Activated CD8-positive, alpha-beta T cell treated with anti-CD3 and anti-CD28 coated beads for 36 hours (primary cell): ENCODE measurements at places on chromosomes 3 and 15. TPM values are rescaled to one million over a fixed set of nuclear protein-coding genes. Genes with fewer than 3 reads are reported as not detected.

- no peaks in the 10 kb centered on the region for H3K27me3 ChIP-seq
- H3K4me1 ChIP-seq = peaks cover 18% of the 10 kb centered on the region
- no peak for DNase-seq
- no peak overlapping the region for H3K4me3 ChIP-seq
These were observed 136.5 kb downstream of the PDE8A start for GRCh38 chr15:85118173-85118572.

DNA sequence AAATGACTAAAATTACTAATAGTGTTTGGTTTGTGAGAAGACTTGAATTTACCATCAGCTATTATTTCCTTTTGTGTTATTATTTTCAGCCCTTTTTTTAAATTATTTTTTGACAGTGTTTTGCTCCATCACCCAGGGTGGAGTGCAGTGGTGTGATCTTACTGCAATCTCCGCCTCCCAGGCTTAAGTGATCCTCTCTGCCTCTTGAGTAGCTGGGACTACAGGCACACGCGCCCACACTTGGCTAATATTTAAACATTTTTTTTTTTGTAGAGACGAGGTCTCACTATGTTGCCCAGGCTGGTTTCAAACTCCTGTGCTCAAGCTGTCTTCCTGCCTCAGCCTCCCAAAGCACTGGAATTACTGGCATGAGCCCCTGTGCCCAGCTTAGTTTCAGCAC lies 31.7 kb upstream of the UTS2B start:
- peaks cover 5% of the 10 kb centered on the region for H3K4me1 ChIP-seq
- H3K27ac ChIP-seq = no peak overlapping the region
- H3K27me3 ChIP-seq = no peaks in the 10 kb centered on the region

DNA sequence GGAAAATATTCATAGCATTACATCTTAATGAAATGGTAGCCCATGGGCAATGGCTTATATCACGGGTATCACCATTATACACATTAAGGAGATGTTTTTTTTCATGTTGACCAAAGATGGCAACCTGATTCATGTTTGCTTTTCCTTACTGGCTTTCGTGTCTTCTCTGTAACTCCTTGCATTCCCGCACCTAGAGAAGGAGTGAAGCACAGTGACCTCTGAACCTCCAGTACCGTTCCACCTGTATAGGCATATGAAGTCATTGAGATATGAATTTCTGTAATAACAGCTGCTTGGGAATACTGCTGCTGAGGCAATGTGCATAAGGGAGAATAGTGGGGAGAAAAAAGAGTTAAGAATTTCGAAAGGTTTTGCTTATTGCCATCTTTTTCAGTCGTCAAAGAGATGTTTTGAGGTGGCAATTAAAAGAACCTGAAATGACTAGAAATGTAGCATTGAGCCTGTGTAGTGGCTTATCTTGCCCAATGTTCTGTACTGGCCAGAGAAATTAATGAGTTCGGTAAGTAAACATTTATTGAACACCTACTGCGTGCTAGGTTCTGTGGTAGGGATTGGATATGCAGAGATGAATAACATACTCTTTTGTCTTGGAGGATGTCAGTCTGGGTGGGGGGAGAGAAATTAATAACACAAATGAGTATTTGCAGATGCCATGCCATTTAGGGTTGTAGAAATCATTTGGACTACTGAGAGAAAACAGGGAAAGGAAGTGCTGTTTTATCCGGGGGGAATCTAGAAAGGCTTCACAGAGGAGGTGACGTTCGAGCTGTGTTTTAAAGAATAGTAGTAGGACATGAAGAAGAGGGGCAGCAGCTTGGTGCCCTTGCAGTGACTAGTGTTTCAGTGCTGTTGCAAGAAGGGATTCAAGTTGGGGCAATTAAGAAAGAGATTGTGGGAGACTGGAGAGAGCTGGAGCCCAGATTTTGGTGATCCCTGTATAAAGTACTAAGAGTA lies 2.5 kb downstream of the FEM1B start:
- H3K4me1 ChIP-seq = peaks cover 45% of the 10 kb centered on the region
- H3K27ac ChIP-seq = peak overlapping the region; percentile 89
- H3K27me3 ChIP-seq = no peaks in the 10 kb centered on the region
- no peak for DNase-seq
- peaks cover 32% of the 10 kb centered on the region for H3K36me3 ChIP-seq

GRCh38 chr3:184730924-184731323 lies 19.1 kb upstream of the MAGEF1 start:
- peaks cover 14% of the 10 kb centered on the region for H3K27me3 ChIP-seq
- no peaks in the 10 kb centered on the region for H3K4me1 ChIP-seq
- no peaks in the 10 kb centered on the region for H3K36me3 ChIP-seq
- H3K27ac ChIP-seq = no peak overlapping the region
- no peak overlapping the region for H3K4me3 ChIP-seq
- DNase-seq = no peak

DNA sequence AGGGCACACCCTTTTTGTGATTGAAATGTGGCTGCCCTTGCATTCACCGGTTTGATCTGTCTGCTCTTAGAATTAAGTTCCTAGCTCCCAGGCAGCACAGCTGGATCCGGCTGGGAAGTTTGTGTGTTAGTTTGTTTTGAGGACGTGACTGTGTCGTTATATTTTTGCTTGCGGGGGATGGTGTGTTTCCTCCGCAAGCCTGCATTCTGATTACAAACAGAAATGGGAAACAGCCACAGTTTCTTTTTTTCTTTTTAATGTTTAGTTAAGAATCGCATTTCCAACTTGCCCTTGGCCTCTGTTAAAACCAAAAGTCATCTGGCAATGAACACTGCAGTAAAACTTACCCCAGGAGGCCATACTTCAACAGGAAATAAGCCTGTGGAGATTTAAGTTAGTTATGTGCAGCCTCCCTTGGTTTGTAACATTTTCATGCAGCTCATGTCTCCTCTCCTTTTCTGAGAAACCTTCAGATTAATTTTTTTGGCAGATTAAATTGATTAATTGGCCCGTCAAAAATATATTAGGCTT lies 888 bp downstream of the TMOD3 start:
- H3K27ac ChIP-seq = peak overlapping the region; percentile 91
- H3K4me1 ChIP-seq = peaks cover 39% of the 10 kb centered on the region
- DNase-seq = no peak
- H3K4me3 ChIP-seq = peak overlapping the region; percentile 94
- no peaks in the 10 kb centered on the region for H3K27me3 ChIP-seq
- H3K36me3 ChIP-seq = peaks cover 5% of the 10 kb centered on the region

- no peak overlapping the region for H3K27ac ChIP-seq
- H3K4me1 ChIP-seq = no peaks in the 10 kb centered on the region
- H3K36me3 ChIP-seq = no peaks in the 10 kb centered on the region
These were observed 88.2 kb downstream of the ARNT2 start for GRCh38 chr15:80492409-80492808.

DNA sequence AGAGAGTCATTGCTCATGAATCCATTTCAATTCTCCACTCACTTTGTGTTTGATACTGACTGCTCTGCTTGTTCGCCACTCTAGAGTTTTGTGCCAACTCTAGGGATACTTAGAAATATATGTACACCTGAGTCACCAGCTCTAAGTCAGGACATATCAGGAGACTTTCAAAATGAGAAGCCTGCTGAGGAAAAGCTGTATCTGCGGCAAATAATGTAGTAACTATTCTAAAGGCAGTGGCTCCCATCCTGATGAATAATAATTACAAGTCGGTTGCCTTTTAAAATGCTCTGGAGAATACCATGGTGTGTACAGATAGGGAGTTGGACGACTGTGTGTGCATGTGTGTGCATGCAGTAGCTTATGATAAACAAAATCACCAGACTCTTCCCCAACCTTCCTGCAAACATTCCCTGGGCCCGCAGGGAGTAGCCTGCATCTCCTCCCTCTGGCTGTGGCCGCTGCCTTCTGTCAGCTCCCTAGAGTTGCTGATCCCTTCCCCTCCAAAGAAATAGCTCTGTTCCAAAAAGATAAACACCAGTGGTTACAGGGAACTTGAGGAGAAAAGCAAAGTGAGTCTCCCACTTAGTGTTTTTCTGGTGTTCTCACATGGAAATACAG lies 346.3 kb upstream of the UMPS start:
- H3K36me3 ChIP-seq = no peaks in the 10 kb centered on the region
- H3K4me3 ChIP-seq = no peak overlapping the region
- DNase-seq = no peak
- peaks cover 5% of the 10 kb centered on the region for H3K27me3 ChIP-seq
- no peak overlapping the region for H3K27ac ChIP-seq
- no peaks in the 10 kb centered on the region for H3K4me1 ChIP-seq

- peaks cover 3% of the 10 kb centered on the region for H3K4me1 ChIP-seq
- DNase-seq = no peak
These were observed 22.4 kb upstream of the SEMA4B start for GRCh38 chr15:90178468-90179435.

GRCh38 chr3:39106851-39107387 lies 508 bp downstream of the GORASP1 start:
- H3K27me3 ChIP-seq = no peaks in the 10 kb centered on the region
- peaks cover 40% of the 10 kb centered on the region for H3K4me1 ChIP-seq
- H3K36me3 ChIP-seq = no peaks in the 10 kb centered on the region
- H3K4me3 ChIP-seq = peak overlapping the region; percentile 78
- peak overlapping the region; percentile 0 for H3K27ac ChIP-seq
- peak; percentile 27 for DNase-seq

The KBTBD13 gene
- total RNA-seq = not detected

DNA sequence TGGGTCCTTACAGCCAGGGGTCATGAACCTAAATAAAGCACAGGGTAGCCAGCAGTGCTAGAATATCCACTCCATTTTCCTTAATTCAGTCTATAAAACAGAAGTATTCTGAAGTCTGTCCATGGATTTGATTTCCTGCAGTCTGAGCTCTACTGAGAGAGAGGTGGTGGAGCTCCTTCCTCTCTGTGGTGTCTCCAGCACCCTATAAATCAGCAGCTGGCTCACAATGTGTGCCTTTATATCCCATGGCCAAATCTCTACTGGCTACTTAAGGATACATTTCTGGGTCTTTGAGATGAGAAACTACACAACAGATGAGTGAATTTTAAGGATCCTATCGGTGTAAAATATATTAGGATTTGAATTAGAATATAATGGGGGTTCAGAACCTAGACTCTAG lies 339.9 kb upstream of the RBMS3 start:
- no peaks in the 10 kb centered on the region for H3K36me3 ChIP-seq
- H3K27me3 ChIP-seq = peaks cover 5% of the 10 kb centered on the region
- H3K27ac ChIP-seq = no peak overlapping the region
- no peak overlapping the region for H3K4me3 ChIP-seq
- peaks cover 15% of the 10 kb centered on the region for H3K4me1 ChIP-seq

- no peak overlapping the region for H3K4me3 ChIP-seq
- H3K36me3 ChIP-seq = no peaks in the 10 kb centered on the region
- no peaks in the 10 kb centered on the region for H3K27me3 ChIP-seq
- H3K4me1 ChIP-seq = no peaks in the 10 kb centered on the region
- no peak for DNase-seq
These were observed 59.8 kb downstream of the ZNF860 start for GRCh38 chr3:32041316-32041715.

GRCh38 chr3:43531835-43532234 lies 90.0 kb downstream of the ANO10 start:
- H3K4me1 ChIP-seq = peaks cover 3% of the 10 kb centered on the region
- no peak overlapping the region for H3K27ac ChIP-seq
- peaks cover 7% of the 10 kb centered on the region for H3K36me3 ChIP-seq

DNA sequence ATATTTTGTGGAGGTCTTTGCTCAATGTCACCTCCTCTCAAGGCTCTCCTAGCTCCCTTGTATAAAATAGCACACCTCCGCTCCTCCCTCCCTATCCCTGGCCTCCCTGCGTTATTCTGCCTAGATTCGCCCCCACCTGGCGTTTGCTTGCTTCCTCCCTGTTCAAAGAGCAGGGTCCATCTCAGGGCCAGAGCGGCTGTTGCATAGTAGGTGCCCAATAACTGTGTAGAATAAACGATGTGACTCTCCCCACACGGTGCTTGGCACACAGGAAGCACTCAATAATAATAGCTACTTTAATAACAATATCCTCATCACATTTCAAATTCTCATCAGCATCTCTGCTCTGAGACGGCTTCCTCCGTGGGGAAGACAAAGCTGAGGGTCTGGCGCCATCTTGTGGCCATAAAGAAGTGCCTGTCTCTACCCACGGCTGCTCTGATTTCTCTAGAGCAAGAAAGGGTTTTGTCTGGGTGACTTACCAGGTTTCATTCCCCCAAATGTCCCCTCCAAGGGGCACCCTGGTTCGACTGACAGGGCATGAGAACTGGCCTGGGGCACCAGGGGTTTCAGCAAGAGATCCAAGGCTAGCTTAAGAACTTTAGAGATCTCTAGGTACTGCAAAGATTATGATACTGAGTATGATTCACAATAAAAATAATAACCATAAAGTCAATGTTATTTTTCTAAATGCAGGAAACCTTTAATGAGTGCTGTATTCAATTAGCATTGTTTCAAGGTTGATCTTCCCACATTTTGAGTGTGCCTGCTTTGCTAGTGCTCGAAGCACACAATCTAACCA lies 16.1 kb downstream of the CD276 start:
- no peaks in the 10 kb centered on the region for H3K36me3 ChIP-seq
- H3K4me3 ChIP-seq = no peak overlapping the region
- peaks cover 19% of the 10 kb centered on the region for H3K4me1 ChIP-seq

DNA sequence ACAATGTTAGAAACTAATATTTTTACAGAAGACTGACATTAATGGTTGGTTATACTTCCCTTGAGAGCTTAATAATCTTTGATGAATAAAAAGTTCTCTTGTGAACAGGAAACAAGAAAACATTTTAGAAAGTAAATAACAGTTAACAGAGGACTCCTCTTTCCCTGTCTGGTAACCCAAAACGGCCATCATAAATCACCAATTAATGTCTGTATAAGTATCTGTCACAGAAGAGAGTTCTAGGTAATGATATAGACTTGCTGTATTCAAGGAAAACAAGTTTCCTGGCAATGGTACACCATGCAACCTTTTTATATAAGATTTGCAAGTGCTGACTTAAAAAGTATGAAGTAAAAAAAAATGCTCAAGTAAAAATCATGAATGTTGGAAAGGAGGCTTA lies 426.7 kb downstream of the SOX2 start:
- no peaks in the 10 kb centered on the region for H3K27me3 ChIP-seq
- no peak overlapping the region for H3K27ac ChIP-seq
- H3K36me3 ChIP-seq = no peaks in the 10 kb centered on the region
- no peak overlapping the region for H3K4me3 ChIP-seq
- H3K4me1 ChIP-seq = no peaks in the 10 kb centered on the region

GRCh38 chr15:92417716-92418115 lies 24.0 kb downstream of the ST8SIA2 start:
- no peaks in the 10 kb centered on the region for H3K36me3 ChIP-seq
- no peak for DNase-seq
- H3K4me1 ChIP-seq = no peaks in the 10 kb centered on the region
- peaks cover 1% of the 10 kb centered on the region for H3K27me3 ChIP-seq
- no peak overlapping the region for H3K4me3 ChIP-seq

GRCh38 chr3:51670053-51670822 lies 814 bp upstream of the TEX264 start:
- H3K27me3 ChIP-seq = no peaks in the 10 kb centered on the region
- peak overlapping the region; percentile 37 for H3K27ac ChIP-seq
- H3K4me1 ChIP-seq = peaks cover 50% of the 10 kb centered on the region
- peaks cover 6% of the 10 kb centered on the region for H3K36me3 ChIP-seq
- peak overlapping the region; percentile 85 for H3K4me3 ChIP-seq

DNA sequence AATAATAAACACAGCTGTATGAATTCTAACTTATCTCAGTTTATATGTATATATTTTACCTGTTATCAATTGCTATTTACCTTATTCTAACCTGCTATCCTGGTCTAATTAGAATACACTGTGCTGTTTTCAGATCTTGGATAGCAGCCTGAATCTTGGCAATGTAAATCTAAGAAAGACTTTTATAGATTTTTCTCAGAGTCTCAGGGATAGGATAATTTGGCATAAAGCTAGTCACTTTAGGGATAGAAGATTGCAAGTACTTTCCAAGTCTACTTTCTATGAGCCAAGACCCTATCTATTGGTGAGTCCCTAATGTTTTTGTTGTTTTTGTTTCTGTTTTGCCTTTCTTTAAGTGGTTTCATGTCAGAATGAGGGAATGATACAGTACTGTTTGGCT lies 695.7 kb downstream of the NAALADL2 start:
- H3K27me3 ChIP-seq = no peaks in the 10 kb centered on the region
- no peak overlapping the region for H3K27ac ChIP-seq
- DNase-seq = no peak
- H3K4me3 ChIP-seq = no peak overlapping the region
- H3K4me1 ChIP-seq = no peaks in the 10 kb centered on the region
